ENCODE measurements at places on chromosomes 5 and 9.
A peak's percentile ranks its signal among the peaks of the same experiment; 100 is the strongest.

DNA sequence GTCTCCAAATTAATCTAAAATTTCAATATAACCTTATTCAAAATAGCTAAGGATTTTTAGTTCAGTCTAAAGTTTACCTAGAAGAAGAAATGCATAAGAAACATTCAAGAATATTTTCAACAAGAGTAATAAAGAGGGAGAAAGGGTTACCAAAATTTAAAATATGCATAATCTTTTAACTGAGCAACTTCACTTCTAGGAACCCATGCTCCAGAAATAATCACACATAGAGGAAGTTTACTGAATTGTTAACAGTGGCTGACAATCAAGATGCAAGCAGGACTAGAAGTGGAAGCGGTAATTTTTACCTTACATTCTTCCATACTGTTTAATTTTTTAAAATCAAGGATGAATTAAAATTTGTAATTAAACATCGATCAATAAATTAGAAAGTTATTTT, 1.9 kb downstream of the PJA2 start:
- DNase-seq, result no peak

DNA sequence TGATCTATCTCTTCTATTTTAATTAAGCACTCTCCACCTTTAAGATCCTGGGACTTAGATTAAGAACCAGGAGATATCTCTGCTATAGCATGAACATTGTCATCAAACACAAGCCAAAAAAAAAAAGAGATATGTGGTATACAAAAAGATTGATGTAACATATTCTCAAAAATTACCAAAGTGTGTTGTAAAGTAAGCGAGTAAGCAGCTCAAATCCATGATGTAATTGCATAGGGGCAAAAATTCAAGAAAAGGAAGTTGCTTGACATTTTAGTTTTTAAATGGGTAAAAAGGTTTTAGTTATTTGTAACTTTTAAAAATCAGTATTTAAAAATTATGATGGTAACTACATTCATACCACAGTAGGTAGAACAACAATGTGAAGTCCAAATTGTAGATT, 40.7 kb downstream of the CNTRL start:
- no peak for DNase-seq

DNA sequence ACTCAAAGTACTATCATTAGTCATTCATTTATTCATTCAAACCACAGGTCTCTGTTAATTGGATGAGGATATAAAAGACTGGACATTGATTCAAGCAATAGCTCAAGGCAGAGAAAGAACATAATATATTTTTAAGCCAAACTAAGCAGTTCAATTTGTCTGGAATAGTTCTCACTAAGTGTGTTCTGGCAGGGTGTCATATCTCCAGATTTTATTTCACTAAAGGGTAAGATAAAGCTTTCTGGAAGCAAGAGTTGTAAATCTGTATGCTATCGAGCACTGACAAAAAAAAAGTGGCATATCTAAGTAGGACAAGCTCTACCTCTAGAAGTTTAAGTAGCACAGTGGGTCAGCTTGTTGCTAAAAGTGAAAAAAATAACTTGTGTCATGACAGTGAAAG, 375.6 kb downstream of the TUSC1 start:
- DNase-seq, result no peak

DNA sequence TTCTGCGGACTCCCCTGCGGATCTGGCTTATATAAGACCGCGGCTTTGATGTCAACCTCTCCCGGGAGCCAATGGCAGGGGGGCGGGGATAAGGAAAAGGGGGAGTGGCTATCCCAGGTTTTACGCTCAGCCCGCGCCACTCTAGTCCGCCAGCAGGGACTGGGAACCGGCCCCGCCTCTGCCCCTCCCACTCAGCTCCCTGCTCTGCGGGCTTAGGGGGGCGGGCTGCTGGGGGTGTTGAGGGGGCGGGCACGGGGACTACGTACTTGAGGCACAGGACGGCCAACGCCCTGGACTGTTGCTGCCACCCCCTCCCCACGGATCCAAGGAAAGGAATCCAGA, at the start of gene HAND1:
HAND1 (minus strand) TSS at position 4 of the 342 bp plus-strand sequence. CDS start 219 bp downstream, outside the sequence.
- no peak for DNase-seq

GRCh38 chr9:121684381-121685145, 33.1 kb downstream of the DAB2IP start:
- no peak for DNase-seq

GRCh38 chr9:137294091-137294680, 7.9 kb downstream of the NRARP start:
- no peak for DNase-seq

- peak; percentile 70 for DNase-seq
Observed at GRCh38 chr9:130891688-130892476, 4.7 kb downstream of the QRFP start.

DNA sequence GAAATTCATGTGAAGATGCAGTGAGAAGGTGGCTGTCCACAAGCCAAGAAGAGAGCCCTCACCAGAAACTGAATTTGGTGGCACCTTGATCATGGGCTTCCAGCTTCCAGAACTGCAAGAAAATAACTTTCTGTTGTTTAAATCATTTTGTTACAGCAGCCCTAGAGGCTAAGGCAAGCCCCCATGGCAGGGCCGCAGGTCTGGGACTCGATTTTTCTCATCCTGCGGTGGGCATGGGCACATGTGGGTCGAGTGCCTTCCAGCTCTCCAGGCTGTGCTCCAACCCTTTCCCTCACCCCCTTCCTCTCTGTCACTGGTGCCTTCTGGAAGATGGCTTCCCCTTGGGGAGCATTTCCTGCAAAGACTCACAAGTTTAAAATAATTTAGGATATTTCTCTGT, 40.7 kb downstream of the AHRR start:
- DNase-seq, result no peak

GRCh38 chr5:116271446-116272025, 186.7 kb downstream of the COMMD10 start:
- no peak for DNase-seq

DNA sequence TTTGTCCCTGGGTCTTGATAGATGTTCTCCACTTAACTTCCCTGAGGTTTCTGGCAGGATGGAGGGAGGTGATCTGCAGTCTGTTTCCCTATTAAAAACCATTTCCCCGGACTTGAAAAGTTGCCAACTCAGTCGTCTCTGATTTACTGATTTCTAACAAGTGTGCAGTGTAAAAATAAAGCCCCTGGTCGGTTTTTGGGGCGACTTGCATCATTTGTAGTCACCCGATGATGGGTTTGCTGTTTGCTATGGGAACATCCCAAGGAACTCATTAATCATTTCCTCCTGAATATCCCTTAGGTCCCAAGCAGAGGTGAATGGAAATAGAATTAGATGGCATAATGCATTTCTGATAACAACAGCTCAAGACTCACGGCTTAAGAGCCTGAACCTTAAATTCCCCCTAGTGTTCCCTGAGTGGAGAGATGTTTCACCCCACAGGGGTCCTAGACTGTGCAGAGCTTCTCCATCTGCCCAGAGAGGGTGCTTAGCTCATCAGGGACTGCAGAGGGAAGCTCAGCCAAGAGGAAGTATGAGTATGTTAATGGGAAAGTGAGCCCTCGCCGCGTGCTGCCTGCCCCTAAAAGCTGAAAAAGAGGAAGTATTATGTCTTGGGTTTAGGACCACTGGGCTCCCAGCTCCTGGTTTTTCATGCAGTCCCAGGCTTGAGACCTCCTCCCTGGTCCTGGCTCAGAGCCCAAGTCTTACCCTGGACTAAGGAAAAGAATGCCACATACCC, 115.1 kb upstream of the DAP start:
- DNase-seq, result peak; percentile 44

DNA sequence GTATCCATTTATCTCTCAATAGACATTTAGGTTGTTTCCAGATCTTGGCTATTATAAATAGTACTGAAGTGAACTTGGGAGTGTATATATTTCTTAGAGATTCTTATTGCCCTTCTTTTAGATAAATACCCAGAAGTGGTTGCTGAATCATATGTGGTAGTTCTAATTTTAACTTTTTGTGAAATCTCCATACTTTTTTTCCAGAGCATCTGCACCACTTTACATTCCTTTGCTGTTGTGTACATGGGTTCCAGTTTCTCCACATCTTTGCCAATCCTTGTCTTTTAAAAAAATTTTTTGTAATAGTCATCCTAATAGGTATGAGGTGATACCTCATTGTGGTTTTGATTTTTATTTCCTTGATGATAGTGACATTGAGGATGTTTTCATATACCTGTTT, 303.7 kb downstream of the CCDC171 start:
- DNase-seq, result no peak

GRCh38 chr9:87562530-87563170, 65.0 kb downstream of the DAPK1 start:
- no peak for DNase-seq
